ENCODE measurements at places on chromosomes 11 and 22.
A peak's percentile ranks its signal among the peaks of the same experiment; 100 is the strongest.

GRCh38 chr11:112507281-112507680 lies 246.6 kb upstream of the PLET1 start:
- no peak for DNase-seq

GRCh38 chr22:28594076-28594796 lies 85.4 kb downstream of the TTC28 start:
- DNase-seq = no peak

GRCh38 chr11:104095791-104096190 lies 59.4 kb downstream of the DDI1 start:
- DNase-seq = no peak

DNA sequence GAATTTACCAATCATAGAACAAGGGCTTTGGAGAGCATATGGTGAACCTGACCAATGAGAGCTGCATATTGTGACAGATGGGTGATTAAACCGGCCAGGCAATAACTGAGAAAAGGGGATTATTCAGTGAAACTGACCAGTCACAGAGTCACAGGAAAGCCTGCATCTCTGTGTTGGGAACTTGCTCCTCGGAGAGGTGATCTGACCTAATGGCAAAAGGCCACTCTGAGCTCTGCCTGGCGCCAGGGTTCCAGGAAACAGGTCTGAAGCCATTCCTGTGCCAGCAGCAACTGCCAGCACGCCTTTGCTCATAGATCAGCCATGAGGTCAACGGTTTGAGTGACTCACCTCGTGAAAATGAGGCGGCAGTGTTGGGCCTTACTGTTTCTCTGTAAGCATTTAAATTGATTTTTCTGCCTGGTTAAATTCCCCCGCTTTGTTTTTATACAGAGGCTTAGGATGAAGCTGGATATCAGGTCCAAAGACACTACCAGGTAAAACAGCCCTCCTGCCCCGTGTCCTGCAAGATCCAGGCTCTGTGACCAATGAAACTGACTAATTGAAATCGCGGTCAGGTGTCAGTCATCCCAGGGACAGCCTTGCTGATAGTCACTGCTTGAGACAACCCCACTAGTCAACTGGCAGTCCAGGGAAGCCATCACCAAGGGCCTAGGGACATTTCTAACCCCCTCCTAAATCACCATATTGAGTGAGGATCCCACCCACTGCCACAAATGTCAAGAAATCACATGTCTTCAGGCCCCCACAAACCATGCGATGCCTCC lies 35.8 kb upstream of the MYOD1 start:
- no peak for DNase-seq

DNA sequence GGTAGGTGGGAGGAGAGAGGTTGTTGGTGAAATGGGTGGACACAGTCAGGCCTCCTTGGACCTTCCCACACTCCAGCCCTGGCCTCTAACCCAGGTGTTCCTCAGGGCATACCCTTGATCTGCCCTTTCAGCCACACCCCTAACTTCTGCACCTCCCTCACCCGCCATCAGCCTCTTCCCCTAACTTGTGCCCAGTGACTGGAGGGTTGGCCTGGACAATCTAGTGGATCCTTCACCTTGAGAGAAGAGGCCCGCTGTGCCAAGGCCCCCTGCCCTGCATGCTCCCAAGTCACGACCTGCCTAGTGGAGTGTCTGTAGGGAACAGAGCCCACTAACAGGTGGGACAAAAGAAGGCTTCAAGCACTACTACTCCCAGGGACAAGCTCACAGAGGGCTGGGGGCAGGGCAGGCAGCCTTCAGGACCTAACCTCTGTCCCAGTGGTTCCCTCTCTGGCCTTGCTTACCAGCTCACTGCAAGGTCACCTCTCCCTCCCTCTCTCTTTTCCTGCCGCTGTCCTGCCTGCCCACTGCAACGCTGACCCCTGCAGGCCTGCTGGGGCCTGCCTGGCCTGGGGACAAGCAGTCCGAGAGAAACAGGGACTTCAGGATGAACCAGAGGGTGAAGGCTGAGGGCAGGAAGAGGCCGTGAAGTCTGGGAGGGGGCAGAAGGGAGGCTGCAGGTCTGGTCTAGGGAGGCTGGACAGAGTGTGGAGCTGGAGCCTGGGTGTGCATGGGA lies 3.3 kb downstream of the SYT7 start:
- no peak for DNase-seq

- peak; percentile 94 for DNase-seq
Observed at GRCh38 chr11:122756417-122756816, 81.9 kb upstream of the CRTAM start.

- no peak for DNase-seq
Observed at GRCh38 chr11:118666371-118666770, 13.1 kb downstream of the TREH start.

DNA sequence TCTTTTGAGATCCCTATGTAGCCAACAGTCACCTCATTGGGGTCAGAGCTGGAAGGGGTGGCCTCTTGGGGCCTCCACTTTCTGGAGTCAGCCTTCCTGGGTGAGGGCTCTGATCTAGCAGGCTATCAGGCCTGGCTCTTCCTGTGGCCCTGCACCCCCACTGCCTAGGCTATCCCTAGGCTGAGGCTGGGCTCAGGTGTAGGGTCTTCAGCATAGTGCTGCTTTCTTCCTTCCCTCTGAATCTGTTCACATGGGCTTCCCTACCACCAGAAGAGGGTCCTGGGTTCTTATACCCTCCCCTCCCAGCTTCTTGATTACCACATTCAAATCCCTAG lies 456 bp upstream of the SPI1 start:
- no peak for DNase-seq

GRCh38 chr22:42993651-42994275 lies 21.2 kb downstream of the PACSIN2 start:
- DNase-seq = peak; percentile 76

GRCh38 chr11:83715927-83716535 lies 429.9 kb upstream of the CCDC90B start:
- no peak for DNase-seq

GRCh38 chr11:12316432-12316831 lies 60.9 kb upstream of the PARVA start:
- DNase-seq = no peak

- no peak for DNase-seq
Observed at GRCh38 chr11:86046116-86046515, 22.8 kb downstream of the PICALM start.

DNA sequence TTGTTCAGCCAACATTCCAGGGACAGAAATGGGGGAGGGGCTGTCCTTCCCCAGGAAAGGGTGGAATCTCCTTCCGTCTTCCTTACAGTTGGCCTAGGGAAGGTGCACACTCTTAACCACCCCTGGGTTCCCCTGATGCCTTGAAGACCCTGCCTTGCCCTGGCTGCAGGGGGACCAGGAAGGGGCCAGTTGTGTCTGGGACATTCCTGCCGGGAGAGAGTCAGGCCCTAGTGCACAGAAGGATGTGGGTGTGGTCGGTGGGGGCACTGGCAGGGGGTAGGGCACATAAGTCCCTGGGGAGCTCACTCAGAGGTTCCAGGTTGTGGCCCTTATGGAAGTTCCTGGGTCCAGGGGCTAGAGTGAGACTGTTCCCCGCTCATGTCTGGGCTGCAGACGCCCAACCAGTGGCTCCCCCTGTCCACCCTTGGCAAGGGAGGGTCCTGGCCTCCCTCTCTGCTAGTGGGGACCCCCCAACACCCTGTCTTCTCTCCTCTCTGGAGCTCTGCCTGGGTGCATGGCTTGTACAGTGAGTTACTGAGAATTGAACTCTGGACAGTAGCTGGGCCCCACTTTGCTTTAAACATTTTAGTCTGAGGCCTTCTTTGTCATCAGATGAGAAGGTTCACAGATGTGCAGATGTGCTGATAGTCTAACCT lies 2.0 kb upstream of the APOBEC3A start:
- no peak for DNase-seq

- no peak for DNase-seq
Observed at GRCh38 chr22:18029686-18030267, 5.4 kb upstream of the MICAL3 start.

- peak; percentile 45 for DNase-seq
Observed at GRCh38 chr11:31958076-31958735, 132.7 kb upstream of the RCN1 start.

DNA sequence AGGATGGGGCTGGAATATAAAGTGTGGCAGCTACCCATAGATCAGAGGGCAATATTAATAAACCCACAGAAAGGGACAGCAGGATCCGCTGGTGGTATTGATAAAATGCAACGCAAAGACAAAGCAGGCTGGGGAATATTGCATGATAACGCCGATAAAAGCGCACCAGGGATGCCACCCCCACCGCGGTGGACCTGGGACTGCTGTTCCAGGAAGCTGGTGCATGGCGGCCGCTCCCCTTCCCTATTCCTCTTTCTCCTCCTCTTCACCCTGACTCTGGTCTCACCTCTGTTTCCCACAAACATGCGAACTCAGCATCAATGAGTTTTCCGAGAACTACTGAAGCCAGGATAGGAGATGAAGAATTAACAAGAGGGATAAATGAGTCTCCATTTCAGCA lies 20.2 kb downstream of the SPATA19 start:
- DNase-seq = no peak

- peak; percentile 9 for DNase-seq
Observed at GRCh38 chr22:43743131-43743530, 69.0 kb downstream of the EFCAB6 start.

- DNase-seq = no peak
Observed at GRCh38 chr22:43707648-43708047, 104.5 kb downstream of the EFCAB6 start.

GRCh38 chr11:94788396-94788795 lies 20.2 kb downstream of the AMOTL1 start:
- DNase-seq = no peak

DNA sequence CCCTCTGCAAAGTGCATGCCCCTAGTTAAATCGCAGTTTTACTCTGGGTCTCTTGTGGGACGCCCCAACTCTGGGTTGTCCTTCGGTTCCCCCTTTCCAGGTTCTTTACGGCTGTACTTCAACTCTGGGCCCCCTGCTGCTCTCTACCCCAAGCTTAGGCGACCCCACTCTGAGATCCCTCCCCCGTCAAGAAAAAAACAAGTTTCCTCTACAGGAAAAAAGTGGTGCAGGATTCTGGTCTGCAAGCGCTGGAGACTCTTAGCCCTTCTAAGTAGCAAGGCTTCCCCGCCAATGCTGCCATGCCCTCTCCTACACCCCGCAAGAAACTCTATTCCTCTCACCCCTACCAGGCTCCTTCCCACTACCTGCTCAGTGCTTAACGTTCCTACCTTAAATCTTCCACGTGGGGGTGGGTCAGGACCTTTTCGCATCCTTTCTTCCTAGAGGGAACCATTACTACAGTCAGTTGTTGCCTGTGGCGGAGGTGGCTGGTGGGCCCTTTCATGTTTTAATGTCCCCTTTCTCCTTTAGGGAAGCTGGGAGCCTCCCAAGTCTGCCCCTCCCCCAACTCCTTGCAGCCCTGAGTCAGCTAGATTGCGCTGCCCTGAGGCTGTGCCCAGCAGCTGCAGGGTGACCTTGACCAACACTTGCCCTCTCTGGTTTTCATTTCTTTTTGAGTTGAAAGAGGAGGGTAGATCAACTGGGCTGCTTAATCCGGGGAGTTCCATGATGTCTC lies 1.4 kb downstream of the NEFH start:
- peak; percentile 78 for DNase-seq

GRCh38 chr11:62390237-62390636 lies 28.6 kb upstream of the SCGB1A1 start:
- DNase-seq = no peak

- DNase-seq = no peak
Observed at GRCh38 chr22:47219789-47220188, 457.3 kb downstream of the TBC1D22A start.

GRCh38 chr11:65185869-65186341 lies 4.2 kb downstream of the CAPN1 start:
- no peak for DNase-seq

GRCh38 chr11:65854852-65855837 lies 2.8 kb downstream of the CFL1 start:
- no peak for DNase-seq

DNA sequence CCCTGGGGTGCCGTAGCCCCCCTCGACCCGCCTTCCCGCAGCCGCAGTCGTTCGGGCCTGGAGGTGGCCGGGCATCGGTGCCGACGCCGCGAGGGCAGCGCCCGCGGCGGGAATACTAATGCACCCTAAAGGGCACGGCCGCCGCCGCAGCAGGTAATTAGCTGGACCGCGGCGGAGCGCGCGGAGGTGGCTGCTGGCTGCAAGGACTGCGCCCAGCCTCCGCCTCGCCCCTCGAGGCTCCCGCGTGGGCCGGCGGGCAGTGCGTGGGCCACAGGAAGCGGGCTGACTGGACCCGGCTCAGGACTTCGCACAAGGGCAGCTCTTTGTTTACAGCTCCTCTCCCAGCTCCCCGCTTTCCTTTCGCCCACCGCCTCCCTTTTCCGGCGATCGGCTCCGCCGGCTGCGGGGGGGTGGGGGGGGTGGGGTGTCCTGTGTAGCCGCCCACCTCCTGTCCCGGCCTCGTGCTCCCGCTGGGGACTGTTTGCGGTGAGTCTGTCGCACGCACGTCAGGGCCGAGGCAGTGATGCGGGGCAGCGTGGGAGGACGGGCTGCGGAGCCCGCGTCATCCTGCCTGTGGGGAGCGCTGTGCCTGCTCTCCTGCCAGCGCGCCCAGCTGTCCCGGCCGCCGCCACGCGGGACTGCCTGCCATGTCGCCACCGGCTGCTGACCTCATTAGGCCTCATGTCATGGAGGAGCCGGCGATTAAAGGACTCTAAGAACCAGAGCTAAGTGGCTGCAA lies 53.2 kb downstream of the GRIK4 start:
- DNase-seq = peak; percentile 84

- DNase-seq = no peak
Observed at GRCh38 chr11:392102-392777, 1.8 kb upstream of the PKP3 start.

GRCh38 chr11:71164186-71164585 lies 88.2 kb downstream of the SHANK2 start:
- no peak for DNase-seq

GRCh38 chr22:46561435-46561905 lies 24.1 kb upstream of the CELSR1 start:
- DNase-seq = no peak

Measured in suppressor macrophage (primary cell).